Tongue (tissue), 3 donors: ENCODE measurements at places on chromosomes 16 and 17. TPM values are rescaled to one million over a fixed set of nuclear protein-coding genes. Genes with fewer than 3 reads are reported as not detected.

MT1F gene
- 8.2 TPM for total RNA-seq

LRRC37A gene
- 1.2 TPM for total RNA-seq

CCL4 gene
- 2.7 TPM for total RNA-seq

KRT23 gene
- 26.3 TPM for total RNA-seq

AANAT gene
- total RNA-seq, result not detected

NEUROD2 gene
- total RNA-seq, result not detected
